ENCODE measurements at places on chromosomes 13 and 19. TPM values are rescaled to one million over a fixed set of nuclear protein-coding genes. Genes with fewer than 3 reads are reported as not detected.

The KCNN4 gene
- 52.9 TPM for total RNA-seq

The CYP2S1 gene
- 16.4 TPM for total RNA-seq

The CBLC gene
- total RNA-seq, result not detected

The DNAJC15 gene
- total RNA-seq, result 0.16 TPM

The FOSB gene
- total RNA-seq, result 9.6 TPM

The ZNF99 gene
- total RNA-seq, result not detected

The TMC4 gene
- total RNA-seq, result 0.77 TPM

The NDFIP2 gene
- 16.8 TPM for total RNA-seq

The IPO5 gene
- total RNA-seq, result 80.9 TPM
